ENCODE measurements at places on chromosomes 2 and 18. TPM values are rescaled to one million over a fixed set of nuclear protein-coding genes. Genes with fewer than 3 reads are reported as not detected.
A peak's percentile ranks its signal among the peaks of the same experiment; 100 is the strongest.

The ESPNL gene
- total RNA-seq = 0.28 TPM

The G6PC2 gene
- total RNA-seq = not detected

The GAL3ST2 gene
- 0.39 TPM for total RNA-seq

The CCDC88A gene
- 19.1 TPM for total RNA-seq

The MARCO gene
- total RNA-seq = 0.17 TPM

The TMEM169 gene
- 3.6 TPM for total RNA-seq

The FBXO15 gene
- total RNA-seq = 2.6 TPM

The SCG2 gene
- not detected for total RNA-seq

The SPHKAP gene
- total RNA-seq = not detected

The PID1 gene
- total RNA-seq = 0.55 TPM

The CRYGA gene
- total RNA-seq = not detected

The TXNL1 gene
- 42.3 TPM for total RNA-seq

GRCh38 chr2:120390381-120391055 is 44.6 kb downstream of the INHBB start:
- DNase-seq = no peak

- no peak for DNase-seq
These were observed 93.0 kb downstream of the COL6A3 start for GRCh38 chr2:237320801-237321560.

DNA sequence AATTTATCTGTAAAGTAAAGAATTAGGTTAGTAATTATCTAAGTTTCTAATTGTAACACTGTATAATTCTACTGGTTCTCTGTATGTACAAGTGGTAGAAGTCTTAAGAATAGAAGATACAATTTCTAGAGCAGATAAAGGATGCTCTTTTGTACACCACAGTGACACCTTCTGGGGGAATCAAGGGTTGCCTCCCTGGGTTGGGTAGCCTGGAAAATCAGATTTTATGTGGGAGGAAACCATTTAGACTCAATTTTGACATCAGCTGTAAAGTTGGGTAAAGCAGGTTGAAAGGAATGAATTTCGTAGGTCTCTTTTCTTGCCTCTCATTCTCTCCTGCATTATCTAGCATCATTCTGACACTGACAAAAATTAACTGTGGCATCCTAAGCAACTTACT is 354.8 kb downstream of the DCC start:
- DNase-seq = no peak

- no peak for DNase-seq
These were observed 115.8 kb upstream of the NOSTRIN start for GRCh38 chr2:168686452-168687191.

DNA sequence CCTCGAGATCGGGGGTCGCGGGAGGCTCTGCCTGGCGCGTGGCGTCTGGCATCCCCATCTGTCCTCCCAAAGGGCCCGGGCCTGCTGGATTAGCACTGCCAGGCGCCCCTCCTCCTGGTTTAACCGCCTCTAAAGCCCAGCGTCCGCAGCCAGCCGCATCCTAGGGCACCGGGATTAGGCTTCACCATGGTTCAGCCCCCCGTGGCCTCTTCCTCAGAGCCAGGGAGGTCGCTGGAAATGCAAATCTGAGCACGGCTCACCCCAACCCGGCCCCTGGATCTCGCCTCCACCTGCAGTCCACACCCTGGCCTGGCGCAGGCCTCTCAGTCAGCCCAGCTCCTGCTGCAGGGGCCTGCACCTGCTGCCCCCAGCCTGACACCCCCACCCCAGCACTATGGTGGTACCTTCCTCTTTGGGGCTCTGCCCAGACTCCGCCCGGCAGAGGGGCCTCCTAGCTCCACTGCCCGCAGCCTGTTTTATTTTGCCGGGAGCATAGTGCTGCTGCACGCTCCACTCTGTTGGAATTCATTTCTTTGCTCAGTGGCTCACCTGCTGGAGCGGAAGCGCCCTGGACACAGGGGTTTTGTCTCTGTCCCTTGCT is 13.2 kb downstream of the PRELID3A start:
- no peak for DNase-seq

GRCh38 chr2:216002101-216002678 is 11.2 kb downstream of the MREG start:
- no peak for DNase-seq

- no peak for DNase-seq
These were observed 598.2 kb upstream of the SYT4 start for GRCh38 chr18:43875511-43875910.

GRCh38 chr2:175036582-175037018 is 31.4 kb upstream of the CHN1 start:
- no peak for DNase-seq

- no peak for DNase-seq
These were observed 16.4 kb downstream of the VIL1 start for GRCh38 chr2:218435003-218435982.

DNA sequence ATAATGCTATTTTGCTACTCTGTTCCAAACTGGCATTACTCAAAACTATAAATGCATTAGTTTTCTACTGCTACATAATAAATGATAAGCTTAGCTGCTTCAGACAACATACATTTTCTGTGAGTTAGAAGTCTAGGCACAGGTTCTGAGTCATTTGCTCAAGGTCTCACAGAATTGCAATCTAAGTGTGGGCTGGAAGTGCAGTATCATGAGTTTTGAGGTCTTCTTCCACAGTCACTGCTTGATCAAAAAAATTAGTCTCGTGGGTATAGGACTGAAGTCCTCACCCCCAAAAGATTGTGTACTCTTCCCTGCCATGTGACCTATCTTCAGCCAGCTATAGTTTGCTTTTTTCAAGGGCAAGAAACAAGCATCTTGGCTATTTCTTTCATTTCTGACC is 676.9 kb downstream of the ADCYAP1 start:
- no peak for DNase-seq

- no peak for DNase-seq
These were observed 47.3 kb downstream of the COA5 start for GRCh38 chr2:98561018-98561417.

DNA sequence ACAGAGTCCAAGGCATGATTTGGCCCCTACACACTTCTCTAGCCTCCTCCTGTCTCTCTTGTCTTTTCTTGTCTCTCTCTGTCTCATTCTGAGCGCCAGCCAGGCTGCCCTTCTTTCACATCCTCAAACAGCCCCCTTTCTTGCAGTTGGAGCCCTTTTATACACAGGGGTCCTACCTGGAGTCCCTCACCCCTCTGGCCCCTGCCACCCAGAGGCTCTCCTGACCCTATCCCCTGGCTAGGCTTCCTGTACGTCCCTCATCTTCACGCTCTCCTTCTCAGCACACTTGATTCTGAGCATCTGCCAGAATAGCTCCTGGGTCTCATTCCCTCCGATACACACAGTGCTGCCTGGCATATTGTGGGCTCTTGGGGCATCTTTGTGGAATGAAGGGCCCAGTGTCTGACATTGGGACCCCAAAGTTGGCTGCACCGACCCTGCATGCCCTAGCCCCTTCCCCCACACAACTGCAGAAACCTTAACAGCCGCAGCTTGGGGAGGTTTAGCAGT is 261.9 kb downstream of the DYSF start:
- DNase-seq = no peak

DNA sequence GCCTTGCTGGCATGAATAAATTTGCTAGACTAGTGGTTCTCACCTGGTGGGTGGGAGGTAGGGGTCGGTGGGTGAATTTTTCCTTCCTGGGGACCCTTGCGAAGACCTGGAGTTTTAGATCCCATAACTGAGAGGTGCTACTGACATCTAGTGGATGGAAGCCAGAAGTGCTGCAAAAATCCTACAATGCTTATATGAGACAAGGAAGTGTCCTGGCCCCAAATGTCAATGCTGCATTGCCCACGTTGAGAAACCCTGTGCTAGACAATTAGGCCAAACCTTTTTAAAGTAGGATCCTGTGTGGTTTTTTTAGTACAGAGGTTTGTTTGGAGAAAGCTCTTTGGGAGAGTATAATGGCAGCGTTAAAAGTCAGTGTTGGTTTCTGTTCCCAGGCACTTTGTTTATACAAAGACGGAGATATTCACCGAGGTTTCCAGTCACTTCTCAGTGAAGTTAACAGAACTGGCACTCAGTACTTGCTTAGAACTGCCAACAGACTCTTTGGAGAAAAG is 9.6 kb downstream of the SERPINB8 start:
- DNase-seq = peak; percentile 41

- no peak for DNase-seq
These were observed 90.9 kb downstream of the COL5A2 start for GRCh38 chr2:189088591-189089205.

GRCh38 chr18:49697757-49698524 is 115.4 kb downstream of the ACAA2 start:
- no peak for DNase-seq

DNA sequence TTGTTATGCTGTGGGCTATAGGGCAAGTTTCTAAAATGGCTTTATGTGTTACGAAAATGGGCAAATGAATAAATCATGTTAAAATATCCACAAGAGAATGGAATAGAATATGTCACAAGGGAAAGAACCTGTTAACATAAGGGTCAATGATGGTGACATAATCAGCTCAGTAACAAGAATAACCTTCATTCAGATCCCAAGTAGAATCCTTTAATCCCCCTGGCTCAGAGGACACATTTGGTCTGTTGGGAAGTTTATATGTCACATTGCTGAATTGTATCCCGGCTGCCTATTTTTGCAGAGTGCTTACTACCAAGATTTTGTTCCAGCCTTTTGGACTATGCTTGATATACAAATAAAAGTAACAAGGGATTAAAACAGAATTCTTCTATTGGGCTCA is 13.1 kb upstream of the LGALSL start:
- no peak for DNase-seq
